ENCODE measurements at places on chromosomes 1 and 21.
A peak's percentile ranks its signal among the peaks of the same experiment; 100 is the strongest.

DNA sequence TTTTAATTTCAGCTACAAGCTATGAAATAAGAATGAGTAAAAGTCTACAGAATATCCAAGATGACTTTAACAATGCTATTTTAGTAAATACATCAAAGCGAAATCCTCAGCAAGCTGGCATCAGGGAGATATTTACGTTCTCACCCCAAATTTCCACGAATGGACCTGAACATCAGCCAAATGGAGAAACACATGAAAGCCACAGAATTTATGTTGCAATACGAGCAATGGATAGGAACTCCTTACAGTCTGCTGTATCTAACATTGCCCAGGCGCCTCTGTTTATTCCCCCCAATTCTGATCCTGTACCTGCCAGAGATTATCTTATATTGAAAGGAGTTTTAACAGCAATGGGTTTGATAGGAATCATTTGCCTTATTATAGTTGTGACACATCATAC, 13.7 kb upstream of the CLCA1 start:
- DNase-seq, result no peak

DNA sequence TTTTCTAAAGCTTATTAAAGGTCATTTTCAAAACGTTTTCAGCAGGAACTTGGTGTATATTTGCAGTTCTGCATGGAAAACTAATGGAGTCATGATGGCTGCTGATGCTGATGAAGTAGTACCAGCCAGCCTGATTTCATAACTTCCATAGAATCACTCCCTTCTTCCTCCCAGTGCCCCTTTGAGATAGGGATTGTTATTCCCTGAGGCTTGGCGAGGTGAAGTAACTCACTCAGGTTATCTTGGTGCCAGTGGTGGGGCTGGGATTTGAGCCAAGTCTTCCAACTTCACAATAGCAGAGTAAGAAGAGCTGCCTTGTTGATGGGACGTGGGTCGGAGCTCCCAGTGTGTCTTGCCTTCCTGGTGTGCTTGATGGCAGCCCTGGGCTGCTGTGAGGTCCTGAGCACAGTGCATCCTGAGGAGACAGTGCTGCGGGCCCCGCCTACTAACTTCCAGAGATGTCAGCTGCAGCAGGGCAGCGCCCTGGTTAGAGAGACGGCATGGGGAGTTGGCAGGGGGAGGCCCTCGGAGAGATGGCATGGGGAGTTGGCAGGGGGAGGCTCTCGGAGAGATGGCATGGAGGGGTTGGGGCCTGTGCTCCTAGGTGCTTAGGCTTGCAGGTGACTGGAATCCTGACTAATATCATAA, 92.6 kb downstream of the PCBP3 start:
- DNase-seq, result no peak

DNA sequence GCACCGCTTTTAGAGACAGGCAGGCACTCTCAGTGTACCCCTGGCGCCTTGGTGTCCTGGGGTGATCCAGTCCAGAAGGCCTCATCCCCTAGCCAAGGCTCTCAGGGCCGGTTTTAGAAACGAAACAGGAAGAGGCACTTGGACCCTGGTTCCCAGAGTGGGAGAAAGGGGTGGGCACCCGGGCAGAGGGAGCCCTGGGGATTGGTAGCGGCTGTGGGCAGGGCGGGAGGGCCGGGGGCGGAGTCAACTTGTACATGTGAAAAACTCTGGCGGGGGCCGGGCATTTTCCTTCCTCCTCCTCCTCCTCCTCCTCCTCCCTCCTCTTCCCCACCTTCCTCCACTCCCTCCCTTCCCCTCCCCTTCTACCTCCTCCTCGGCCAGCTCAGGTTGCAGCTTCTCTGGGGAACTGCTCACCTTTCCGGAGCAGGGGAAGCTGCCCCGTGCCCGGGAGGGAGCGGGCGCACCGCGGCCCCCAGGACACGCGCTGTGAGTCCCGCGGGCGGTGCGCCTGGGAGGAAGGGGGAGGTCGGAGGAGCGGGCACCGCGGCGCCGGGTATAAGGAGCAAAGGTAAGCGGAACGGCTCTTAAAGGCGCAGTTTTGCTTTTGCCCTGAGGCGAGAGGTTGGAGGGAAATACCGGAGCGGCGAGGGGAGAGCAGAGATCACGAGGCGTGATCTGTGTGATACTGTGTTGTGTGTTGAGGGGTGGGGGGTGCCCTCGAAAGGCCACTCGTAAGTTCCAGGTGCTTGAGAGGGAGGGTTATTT, at the start of gene CDK18:
CDK18 (plus strand) TSS at position 359 of the 765 bp plus-strand sequence. CDS start 18,499 bp downstream, outside the sequence.
- peak; percentile 37 for DNase-seq

DNA sequence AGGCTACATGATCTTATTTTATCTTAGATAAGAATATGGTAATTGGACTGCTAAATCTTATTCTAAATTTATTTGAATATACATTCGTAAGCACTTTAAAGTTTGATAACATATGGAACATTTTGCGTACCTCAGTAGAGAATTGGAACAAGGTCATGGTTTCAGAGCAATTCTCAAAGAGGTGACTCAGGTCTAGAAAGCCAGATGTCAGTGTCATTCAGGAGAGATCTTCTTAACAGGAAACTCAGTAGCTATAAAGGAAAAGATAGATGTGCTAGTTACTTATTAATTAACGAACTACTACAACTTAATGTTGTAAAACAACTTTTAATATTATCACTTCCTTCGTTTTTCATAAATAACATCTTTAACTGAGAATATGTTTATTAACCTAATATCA, 142.5 kb downstream of the USP25 start:
- no peak for DNase-seq

All from CD8-positive, alpha-beta T cell (primary cell).